ENCODE measurements at places on chromosomes 2 and 18.

DNA sequence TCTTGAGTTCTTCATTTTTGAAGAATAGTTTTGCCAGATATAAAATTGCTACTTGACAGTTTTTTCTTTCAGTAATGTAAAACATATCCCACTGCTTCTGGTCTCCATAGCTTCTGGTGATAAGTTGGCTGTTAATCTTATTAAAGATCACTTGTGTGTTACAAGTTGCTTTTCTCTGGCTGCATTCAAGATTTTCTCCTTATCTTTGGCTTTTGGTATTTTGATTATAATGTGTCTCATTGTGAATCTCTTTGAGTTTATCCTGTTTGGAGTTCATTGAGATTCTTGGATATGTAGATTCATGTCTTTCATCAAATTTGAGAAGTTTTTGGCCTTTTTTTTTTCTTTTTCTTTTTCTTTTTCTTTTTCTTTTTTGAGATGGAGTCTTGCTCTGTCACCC lies 20.2 kb upstream of the ADNP2 start:
- no peak overlapping the region for H3K27ac ChIP-seq
- no peaks in the 10 kb centered on the region for H3K36me3 ChIP-seq
- H3K27me3 ChIP-seq = no peaks in the 10 kb centered on the region
- no peaks in the 10 kb centered on the region for H3K4me1 ChIP-seq
- no peak overlapping the region for H3K4me3 ChIP-seq

- H3K27ac ChIP-seq = no peak overlapping the region
- DNase-seq = no peak
- H3K36me3 ChIP-seq = no peaks in the 10 kb centered on the region
- no peak overlapping the region for H3K4me3 ChIP-seq
- H3K27me3 ChIP-seq = no peaks in the 10 kb centered on the region
These were observed 133.1 kb downstream of the NCKAP5 start for GRCh38 chr2:133434959-133435668.

GRCh38 chr2:137173463-137173862 lies 408.1 kb downstream of the THSD7B start:
- no peaks in the 10 kb centered on the region for H3K4me1 ChIP-seq
- no peak overlapping the region for H3K27ac ChIP-seq
- no peaks in the 10 kb centered on the region for H3K36me3 ChIP-seq

DNA sequence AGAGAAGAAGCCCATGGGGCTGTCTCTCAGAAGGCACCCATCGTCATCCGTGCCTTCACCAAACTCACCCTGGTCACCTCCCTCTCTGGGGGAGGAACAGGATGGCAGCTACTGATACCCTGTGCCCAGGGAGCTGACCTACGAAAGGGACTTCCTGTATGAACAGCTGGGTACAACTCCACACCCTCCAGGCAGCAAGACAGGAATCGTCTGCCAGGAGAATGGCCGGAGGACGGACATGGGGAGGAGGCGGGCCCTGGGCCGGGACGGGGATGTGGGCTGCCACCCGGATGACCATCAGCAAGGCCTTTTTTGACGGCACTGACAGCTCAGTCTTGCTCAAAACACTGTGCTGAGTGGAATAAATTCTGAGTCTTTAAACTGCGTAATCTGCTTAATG lies 243.6 kb downstream of the HDAC4 start:
- peaks cover 77% of the 10 kb centered on the region for H3K36me3 ChIP-seq
- no peak overlapping the region for H3K4me3 ChIP-seq
- peaks cover 24% of the 10 kb centered on the region for H3K4me1 ChIP-seq

GRCh38 chr2:181892799-181893435 lies 1.4 kb downstream of the ITPRID2 start:
- no peaks in the 10 kb centered on the region for H3K27me3 ChIP-seq
- H3K27ac ChIP-seq = peak overlapping the region; percentile 97
- no peaks in the 10 kb centered on the region for H3K4me1 ChIP-seq
- DNase-seq = no peak

DNA sequence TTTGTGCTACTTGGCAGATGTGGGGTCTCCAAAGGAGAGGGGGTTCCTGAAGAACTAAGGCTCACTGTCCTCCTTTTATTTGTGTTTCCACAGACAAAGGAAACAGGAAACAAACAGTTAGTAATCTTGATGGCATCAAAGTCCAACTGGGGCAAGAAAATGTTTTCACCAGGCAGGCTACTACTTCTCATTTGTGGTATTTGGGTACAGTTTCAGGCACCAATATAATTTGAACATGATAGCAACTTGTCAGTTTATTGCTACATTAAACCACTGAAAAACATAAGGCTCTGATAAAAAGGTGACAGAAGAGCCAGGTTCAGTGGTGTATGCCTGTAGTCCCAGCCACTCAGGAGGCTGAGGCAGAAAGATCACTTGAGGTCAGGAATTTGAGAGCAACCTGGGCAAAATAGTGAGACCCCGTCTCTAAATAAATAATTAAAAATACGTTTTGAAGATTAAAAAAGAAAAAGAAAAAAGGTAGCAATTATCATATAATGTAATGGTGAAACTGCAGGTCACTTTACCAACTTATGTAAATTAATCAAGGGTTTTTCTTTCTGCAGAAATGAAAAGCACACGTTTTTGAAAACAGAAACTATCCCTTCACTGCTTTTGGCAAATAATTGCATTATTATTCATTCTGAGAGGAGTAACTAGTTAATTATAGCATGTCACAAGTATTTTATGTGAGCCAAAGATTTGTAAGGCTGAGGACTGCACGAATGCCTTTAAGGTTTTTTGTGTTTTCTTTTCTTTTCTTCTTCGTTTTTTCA lies 157.5 kb upstream of the CAVIN2 start:
- H3K4me3 ChIP-seq = no peak overlapping the region
- no peak for DNase-seq
- no peaks in the 10 kb centered on the region for H3K27me3 ChIP-seq
- H3K27ac ChIP-seq = no peak overlapping the region
- H3K36me3 ChIP-seq = no peaks in the 10 kb centered on the region
- no peaks in the 10 kb centered on the region for H3K4me1 ChIP-seq

DNA sequence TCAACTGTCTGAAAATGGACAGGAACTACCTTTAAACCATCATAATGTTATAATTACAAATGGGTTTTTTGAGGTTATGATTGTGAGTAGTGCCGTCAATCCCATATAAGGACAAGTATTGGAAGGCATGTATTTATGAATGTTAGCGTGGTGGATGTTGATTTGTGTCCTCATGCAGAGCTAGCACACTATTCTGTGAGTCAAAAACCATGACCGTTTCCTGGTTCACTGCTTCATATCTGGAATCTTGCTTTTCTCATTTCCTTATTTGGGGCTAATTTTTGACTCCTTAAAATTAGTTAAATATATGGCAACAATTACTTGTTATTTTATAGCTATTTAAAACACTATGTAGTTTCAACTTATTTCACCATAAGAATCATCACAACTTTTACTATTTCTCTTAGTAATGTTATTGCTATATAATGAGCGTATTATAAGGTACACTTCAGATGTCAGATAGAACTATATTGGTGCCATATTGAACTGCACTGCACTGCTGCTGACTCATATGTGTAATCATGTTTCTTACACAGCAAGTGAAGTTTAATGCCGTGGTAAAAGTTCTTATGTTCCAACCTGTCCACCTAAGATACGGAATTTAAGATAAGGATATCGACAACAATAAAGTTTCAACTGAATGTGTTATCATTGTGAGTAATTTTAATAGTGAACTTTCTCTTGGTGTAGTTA lies 192.8 kb downstream of the PTGR3 start:
- DNase-seq = no peak
- no peaks in the 10 kb centered on the region for H3K36me3 ChIP-seq
- no peak overlapping the region for H3K4me3 ChIP-seq
- H3K27me3 ChIP-seq = no peaks in the 10 kb centered on the region
- H3K4me1 ChIP-seq = no peaks in the 10 kb centered on the region

- no peak overlapping the region for H3K4me3 ChIP-seq
- H3K36me3 ChIP-seq = no peaks in the 10 kb centered on the region
- H3K27me3 ChIP-seq = peaks cover 45% of the 10 kb centered on the region
- H3K4me1 ChIP-seq = peaks cover 27% of the 10 kb centered on the region
These were observed 4.2 kb downstream of the ERFE start for GRCh38 chr2:238162846-238163441.

GRCh38 chr2:217413193-217413592 lies 553.3 kb upstream of the TNP1 start:
- H3K27me3 ChIP-seq = no peaks in the 10 kb centered on the region
- peaks cover 55% of the 10 kb centered on the region for H3K4me1 ChIP-seq
- H3K4me3 ChIP-seq = no peak overlapping the region
- H3K36me3 ChIP-seq = no peaks in the 10 kb centered on the region

- no peak overlapping the region for H3K27ac ChIP-seq
- no peaks in the 10 kb centered on the region for H3K27me3 ChIP-seq
- H3K4me1 ChIP-seq = no peaks in the 10 kb centered on the region
- H3K4me3 ChIP-seq = no peak overlapping the region
- DNase-seq = no peak
- H3K36me3 ChIP-seq = no peaks in the 10 kb centered on the region
These were observed 9.8 kb upstream of the FZD5 start for GRCh38 chr2:207779523-207779922.

- H3K4me1 ChIP-seq = peaks cover 46% of the 10 kb centered on the region
- no peaks in the 10 kb centered on the region for H3K27me3 ChIP-seq
- H3K27ac ChIP-seq = peak overlapping the region; percentile 94
- H3K36me3 ChIP-seq = no peaks in the 10 kb centered on the region
- peak overlapping the region; percentile 94 for H3K4me3 ChIP-seq
These were observed 1.3 kb downstream of the PTPRM start for GRCh38 chr18:7568426-7568825.

DNA sequence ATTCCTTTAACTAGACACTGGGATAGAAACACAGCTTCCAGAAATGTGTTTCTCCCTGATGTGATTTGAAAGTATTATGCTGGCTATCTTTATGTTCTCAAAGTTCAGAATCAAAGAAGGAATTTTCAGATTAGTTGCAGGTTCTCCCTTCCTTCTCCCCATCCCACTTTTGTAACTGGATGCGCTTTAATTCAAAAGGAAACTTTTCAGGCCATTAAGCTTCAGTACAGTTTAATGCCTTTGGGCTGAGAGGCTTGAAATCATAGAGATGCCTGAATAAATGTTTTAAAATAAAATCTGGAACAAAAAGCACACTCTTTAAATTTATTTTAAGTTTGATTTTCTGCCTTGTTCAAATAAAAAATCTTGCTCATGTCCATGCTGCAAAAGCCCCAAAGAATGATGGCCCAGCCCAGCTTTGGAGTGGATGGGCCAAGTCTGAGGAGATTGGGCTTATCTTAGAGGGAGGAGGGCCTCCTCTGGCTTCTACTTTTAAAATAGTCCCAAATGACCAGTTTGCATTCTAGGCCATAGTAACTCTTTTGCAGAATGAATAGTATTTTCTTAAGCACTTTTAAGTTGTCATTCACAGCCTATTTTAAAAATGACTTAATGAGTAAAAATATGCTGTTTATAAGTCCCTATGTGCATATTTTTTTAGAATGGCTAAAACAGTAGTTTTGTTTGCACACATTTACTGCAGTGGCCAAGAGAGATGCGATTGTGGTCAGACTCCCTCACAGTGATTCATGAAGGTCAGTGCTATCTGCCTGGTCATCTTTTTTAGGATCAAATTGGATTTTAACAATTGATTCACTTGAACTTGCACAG lies 129.2 kb downstream of the MTX2 start:
- no peaks in the 10 kb centered on the region for H3K27me3 ChIP-seq
- no peak overlapping the region for H3K27ac ChIP-seq

Measured in sigmoid colon (tissue), 7 donors.